ENCODE measurements at places on chromosomes 5 and 9. TPM values are rescaled to one million over a fixed set of nuclear protein-coding genes. Genes with fewer than 3 reads are reported as not detected.

Gene LHX6
- total RNA-seq, result 0.33 TPM

Gene NPR3
- 3.2 TPM for total RNA-seq

GRCh38 chr5:27734838-27735237 is 696.5 kb upstream of the CDH9 start:
- no peak for DNase-seq
- no peak overlapping the region for H3K4me3 ChIP-seq
- H3K36me3 ChIP-seq, result no peaks in the 10 kb centered on the region
- no peaks in the 10 kb centered on the region for H3K4me1 ChIP-seq

DNA sequence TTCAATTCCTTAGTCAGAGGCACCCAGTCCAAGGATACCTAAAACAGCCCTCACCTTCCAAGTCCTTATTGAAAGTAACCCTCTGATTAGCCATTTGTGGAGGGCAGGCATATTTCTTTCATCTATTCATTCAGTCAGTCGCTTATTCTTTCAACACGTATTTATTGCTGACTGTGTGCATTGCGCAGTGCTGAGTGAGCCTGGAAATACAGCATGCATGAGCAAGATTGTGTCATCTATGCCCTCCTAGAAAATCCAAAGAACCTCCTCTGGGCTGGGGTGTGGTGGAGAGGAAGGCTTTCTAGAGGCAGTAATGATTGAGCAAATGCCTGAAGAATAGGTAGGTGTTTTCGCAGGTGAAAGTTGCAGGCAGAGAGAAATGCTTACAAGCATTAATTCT is 8.5 kb upstream of the FEM1C start:
- no peak overlapping the region for H3K4me3 ChIP-seq
- H3K36me3 ChIP-seq, result no peaks in the 10 kb centered on the region
- DNase-seq, result no peak
- H3K27ac ChIP-seq, result no peak overlapping the region
- H3K4me1 ChIP-seq, result peaks cover 13% of the 10 kb centered on the region

DNA sequence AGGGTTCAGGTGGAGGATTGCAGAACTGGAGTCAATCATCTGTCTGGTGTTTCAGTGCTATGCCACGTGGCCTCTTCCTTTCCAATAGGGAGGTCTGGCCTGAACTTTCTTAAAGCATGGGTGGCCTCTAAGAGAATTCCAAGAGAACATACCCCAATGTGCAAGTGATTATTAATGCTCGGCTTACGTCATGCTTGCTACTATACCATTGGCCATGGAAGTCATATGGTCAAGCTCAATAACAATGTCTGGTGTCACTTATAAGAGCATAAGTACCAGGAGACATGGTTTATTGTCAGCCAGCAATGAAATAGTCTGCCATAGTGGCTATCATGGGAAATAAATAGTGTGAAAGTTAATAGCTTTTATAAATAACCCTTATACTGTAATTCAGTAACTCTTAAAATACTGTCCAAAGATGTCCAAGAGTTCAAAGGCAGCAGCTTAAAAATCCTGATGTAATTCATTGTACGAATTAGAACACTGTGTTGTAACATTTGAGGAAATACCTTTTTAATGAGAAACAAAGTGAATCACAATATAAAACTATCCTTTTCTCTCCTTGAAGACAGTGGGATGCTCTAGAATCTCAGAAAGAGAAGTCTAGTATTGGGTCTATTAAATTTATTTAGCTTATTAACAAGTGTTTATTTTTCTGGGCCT is 355.4 kb upstream of the PRR16 start:
- no peak overlapping the region for H3K4me3 ChIP-seq
- DNase-seq, result no peak
- no peaks in the 10 kb centered on the region for H3K27me3 ChIP-seq
- H3K4me1 ChIP-seq, result peaks cover 1% of the 10 kb centered on the region
